ENCODE measurements at places on chromosomes 1 and 21.

DNA sequence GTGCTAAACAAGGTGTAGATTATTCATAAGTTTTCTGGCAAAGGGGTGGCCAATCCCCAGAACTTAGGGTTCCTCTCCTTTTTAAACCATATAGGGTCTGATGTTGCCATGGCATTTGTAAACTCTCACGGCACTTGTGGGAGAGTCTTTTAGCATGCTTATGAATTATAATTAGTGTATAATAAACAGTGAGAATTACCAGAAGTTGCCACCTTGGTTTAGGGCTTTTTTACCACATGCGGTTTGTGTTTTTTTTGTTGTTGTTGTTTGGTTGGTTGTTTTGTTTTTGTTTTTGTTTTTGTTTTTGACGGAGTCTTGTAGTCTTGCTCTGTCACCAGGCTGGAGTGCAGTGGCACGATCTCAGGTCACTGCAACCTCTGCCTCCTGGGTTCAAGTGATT, 8.9 kb upstream of the LAX1 start:
- no peak for DNase-seq

DNA sequence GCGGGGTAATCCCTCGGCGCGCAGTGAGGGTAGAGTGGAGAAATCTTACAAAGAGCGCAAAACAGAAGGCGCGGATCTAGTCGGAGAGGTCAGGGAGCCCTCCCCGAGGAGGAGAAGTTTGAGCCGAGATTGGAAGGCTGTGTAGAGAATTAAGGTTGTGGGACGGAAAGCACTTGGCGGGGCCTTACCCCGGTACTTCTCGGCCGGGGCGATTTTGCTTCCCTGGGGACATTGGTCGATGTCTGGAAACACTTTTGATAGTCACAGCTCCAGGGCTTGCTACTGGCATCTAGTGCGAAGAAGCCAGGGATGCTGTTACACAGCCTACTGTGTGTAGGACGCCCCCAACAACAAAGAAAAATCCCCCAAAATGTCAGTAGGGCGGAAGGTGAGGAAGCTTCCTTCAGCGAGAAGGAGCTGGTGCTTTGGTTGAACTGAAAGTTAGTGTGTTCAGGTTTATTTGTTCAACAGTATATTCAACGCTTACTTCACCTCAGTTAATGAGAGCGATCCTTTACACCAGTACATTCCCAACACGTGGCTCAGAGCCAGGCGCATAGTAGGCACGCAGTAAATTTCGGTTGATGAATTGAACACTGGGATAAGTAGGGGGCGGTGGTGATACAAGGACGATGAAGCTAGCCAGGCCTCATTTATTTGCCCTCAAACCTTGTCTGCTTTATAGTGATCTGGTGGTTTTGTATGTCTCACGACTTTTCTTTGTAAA, 807 bp downstream of the CEP85 start:
- DNase-seq: no peak

DNA sequence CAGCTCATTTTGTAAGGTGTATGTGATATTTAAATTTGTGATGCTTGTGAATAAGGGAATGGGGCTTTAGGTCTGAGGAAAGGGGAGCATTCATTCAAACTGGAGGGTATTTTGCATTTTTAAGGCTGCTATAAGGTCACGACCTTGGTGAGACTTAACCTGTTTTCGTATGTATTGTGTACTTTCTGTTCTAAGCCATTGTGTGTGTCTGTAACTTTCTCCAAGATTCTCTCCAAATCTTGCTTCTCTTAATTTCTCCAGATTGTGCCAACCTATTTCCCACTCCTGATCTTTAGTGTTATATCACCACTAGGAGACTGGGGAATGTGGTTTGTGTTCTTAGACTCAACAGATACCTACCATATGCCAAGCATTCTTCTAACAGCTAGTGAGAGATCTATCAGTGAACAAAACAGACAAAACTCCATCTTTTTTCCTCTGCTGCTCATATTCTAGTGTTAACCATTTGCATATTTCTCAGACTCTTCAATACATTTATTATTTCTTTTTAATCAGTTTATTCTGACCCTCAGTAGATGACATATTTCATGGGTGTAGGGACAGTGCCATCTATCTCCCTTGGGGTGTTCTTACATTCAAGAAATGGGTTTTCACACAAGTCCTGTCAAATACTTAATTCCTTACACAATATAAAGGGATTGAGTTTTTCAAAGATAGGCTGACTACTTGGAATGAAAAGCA, 27.5 kb downstream of the ATP1B1 start:
- DNase-seq: no peak

DNA sequence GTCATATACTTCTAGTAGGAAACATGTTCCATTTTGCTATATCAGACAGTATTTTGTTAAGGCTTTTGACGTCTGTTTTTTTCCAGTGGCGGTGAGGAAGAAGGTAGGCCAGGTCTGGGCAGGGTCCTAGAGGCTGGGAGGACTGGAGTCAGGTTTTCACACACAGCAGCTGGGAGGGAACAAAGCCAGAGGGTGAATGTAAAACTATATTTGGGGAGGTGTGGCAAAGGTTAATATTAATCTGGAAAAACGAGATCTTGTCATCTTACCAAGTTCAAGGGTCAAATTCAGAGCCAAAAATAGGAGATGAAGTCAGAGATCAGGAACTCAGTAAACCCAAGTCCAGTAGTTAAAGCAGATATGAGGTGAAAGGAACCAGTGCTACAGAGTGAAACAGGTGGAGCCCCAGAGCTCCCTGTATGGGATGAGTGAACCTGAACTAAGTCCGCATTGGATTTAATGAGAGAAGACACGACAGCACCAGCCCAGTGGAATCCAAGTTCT, 10.7 kb upstream of the OTUD7B start:
- no peak for DNase-seq

GRCh38 chr1:198934901-198935305, 296.1 kb downstream of the PTPRC start:
- DNase-seq: no peak

- DNase-seq: no peak
These were observed at the start of gene KRTAP21-2 for GRCh38 chr21:30747159-30747558. KRTAP21-2 (minus strand) TSS chr21:30747259; CDS start chr21:30747202, 57 bp downstream.

DNA sequence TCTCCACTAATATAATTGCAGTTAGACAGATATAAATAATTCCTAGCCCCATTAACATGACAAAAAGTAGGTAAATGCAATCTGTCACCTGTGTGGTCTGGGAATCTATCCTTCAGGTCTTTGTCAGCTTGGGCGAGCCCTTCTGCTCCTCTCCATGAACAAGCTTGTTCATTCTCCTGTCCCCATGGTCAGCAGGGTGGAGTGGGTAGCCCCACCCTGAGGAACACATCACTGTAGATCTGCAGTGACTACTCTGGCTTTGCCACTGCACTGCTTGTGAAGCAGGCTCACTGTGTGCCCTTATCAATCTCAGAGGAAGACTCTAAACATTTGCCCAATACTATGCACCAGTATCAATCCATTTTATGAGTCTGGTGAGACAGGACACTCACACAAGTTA, 279.0 kb downstream of the MATN1 start:
- no peak for DNase-seq

DNA sequence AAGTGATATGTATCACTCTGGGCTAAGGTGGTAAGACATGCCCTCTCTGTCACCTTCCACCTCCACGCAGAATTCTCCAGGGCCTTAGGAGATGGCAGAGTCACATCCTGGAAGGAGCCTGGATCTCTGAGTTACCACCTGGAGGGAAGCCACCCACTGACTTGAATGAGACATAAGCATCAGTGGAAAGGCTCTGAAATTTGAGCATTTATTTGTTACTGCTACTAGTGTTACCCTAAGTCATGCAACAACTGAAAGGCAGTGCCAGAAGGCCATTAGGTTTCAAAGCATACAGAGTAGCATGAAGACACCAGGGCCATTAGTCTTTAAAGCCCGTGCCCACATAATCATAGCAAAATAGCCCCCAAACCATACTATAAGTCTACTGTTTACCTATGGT, 230.3 kb upstream of the IRF2BP2 start:
- DNase-seq: no peak

DNA sequence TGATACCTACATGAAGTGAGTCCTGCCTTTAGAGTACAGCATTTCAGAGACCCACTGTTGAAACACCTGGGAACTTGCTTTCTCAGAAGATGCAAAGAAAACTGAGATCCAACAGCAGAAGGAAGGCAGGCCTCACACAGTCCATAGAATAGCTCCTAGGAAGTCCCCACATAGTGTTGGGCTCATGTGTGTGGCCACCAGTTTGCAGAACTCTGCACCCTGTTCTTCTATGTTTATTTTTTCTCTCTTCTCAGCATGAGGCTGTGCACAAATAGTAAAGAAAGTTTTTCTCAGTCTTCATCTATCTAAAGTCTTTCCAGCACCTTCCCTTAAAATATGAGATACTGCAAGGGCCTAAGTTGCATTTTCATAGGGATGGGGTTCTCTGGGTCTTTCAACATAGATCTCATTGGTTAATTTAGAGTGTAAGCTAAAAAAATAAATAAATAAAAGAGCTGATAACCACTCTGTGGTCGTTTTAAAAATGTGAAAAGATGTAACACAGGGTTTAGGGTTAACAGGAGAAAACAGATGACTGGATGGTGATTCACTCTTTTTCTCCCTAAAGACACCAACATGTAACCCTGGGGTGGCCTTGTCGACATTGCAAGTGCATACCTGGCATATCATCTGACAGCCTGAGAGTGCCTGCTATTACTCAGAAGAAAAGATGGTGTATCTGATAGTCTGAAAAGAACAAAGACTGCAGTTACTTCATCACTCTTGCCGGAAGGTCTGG, 94.6 kb downstream of the ZC3H11B start:
- no peak for DNase-seq

- DNase-seq: peak; percentile 97
These were observed 54.7 kb upstream of the IFFO2 start for GRCh38 chr1:19010995-19011844.

DNA sequence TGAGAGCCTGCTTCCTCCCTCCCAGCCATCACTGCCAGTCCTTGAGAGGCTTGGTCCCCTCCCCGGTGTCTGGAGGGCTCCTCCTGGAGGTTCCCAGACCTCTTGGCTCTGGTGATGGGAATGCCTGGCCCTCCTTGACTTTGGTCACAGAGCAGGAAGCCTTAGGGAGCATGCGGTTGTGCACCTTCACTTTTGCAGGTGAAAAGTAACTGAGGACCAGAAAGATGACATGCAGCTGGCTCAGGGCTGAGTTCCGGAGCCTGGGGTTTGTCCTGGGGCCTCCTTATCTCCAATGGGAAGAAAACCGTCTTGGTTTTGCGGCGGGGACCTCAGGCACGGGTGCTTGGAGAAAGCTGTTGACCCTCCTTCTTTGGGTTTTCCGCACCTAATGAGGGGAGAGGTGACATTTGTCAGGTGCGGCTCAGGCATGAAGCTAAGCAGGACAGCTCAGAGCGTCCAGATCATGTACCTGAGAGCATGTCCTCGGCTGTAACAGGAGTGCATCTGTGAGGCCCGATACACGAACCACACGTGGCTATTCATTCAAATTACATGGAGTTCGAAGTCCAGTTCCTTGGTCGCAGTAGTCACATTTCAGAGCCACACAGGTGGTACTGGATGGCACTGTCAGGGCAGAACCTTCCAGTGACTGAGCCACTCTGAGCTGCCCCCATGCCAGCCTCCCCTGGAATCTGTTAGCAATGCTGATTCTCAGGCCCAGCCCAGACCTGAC, 608 bp upstream of the MX2 start:
- no peak for DNase-seq

DNA sequence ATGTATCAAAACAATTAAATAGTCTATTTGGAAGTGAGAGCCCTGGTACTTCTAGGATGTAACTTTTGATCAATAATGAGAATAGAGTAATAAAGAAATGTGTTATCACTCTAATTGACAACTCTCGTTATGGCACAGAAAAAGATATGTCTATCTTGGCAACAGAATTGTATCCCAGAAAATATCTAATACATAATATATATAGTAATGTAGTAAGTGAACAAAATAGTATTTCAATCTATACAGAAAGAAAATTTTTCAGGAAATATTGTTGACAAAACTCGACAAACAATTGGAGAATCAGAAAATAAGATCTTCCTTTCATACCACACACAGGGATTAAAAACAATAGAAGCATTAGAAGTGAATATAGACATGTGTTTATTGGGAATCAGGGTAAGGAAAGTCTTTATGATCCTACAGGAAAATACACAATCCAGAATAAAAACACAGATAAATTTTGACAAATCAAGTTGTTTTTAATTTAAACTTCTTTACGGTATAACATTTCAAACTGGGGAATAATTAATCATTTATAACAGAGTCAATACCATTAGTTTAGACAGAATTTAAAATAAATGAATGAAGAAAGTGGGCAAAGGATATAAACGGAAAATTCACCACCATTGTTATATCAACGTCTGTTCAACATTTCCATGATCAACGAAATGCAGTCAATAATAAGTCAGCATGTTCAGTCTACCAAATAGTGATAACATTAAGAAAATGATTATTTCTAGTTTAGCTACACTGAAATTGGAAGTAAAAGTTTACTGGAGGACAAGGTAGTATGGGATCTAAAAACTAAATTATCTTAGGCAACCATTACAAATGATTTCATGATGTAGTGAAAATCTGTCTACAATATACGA, 1526.5 kb upstream of the TPTE start:
- no peak for DNase-seq

DNA sequence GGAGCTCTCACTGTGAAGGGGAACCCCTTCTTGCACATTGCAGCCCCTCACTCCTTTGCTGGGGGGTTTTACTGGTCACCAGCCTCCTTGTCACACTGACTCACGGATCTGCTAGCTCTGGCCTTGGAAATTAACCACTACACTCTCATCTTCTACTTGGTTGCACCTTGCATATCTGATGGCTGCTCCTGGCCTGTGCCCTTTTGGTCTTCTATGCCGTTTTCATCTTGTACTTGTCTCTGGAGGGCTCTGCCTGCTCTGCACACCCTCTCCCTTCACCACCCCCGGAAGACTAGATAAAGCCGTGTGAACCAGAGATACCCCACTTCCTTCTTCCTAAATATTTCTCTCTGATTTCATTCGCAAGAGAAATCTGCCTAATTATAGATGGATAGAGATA, 44.6 kb downstream of the CD247 start:
- no peak for DNase-seq

GRCh38 chr1:157384258-157384657, 168.1 kb downstream of the FCRL5 start:
- no peak for DNase-seq

- DNase-seq: no peak
These were observed 139.8 kb downstream of the AJAP1 start for GRCh38 chr1:4794020-4794780.

DNA sequence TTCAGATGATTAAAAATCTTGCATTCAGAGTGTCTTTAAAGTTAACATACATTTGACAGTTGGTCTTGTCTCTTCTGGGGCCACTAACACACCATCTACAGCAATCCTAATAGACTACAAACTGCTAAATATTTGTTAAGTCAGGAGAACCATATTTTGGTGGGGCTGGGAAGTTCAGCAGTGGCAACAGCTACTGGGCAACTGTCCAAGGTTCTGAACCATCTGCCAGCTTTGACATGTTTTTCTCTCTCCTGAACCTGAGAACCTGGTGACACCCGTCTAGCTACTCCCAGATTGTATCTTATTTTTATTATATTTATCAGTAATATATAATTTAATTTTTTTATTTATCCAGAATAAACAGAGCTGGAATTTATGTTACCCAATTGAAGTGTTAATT, 199.0 kb upstream of the DPYD start:
- no peak for DNase-seq
